Tibial artery (tissue), 4 donors: ENCODE measurements at places on chromosomes 1 and 21.

DNA sequence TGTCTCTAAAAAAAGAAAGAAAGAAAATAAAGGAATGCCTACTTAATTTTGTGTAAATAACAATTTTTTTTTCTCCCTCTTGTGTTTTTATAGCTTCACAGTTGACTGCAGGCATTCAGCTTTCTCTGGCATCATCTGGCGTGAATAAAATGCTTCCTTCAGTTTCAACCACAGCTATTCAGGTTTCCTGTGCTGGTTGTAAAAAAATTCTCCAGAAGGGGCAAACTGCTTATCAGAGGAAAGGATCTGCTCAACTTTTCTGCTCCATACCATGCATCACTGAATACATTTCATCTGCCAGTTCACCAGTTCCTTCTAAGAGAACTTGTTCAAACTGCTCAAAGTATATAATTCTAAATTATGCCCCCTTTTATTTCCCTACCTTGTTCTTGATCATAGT lies 18.0 kb downstream of the ZMYM1 start:
- no peak for DNase-seq

GRCh38 chr1:56196839-56197238 lies 382.5 kb downstream of the PLPP3 start:
- no peak for DNase-seq

GRCh38 chr1:9724706-9725476 lies 73.4 kb downstream of the PIK3CD start:
- DNase-seq = no peak

- DNase-seq = no peak
These were observed 84.7 kb downstream of the RABGAP1L start for GRCh38 chr1:174244017-174244416.

DNA sequence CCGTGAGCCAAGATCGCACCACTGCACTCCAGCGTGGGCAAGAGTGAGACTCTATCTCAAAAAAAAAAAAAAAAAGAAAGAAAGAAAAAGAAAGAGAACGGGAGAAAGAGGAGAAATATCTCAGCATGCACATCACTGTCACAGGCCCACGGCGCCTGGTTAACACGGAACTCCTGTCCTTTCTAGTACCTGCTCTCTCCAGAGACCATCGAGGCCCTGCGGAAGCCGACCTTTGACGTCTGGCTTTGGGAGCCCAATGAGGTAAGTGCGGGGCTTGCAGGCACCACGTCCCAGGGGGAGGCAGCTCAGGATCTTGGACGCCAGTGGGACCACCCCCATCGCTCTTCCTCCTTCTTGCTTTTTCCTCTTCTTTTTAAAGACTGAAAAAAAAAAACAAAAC lies 100.4 kb downstream of the PDE9A start:
- no peak for DNase-seq

DNA sequence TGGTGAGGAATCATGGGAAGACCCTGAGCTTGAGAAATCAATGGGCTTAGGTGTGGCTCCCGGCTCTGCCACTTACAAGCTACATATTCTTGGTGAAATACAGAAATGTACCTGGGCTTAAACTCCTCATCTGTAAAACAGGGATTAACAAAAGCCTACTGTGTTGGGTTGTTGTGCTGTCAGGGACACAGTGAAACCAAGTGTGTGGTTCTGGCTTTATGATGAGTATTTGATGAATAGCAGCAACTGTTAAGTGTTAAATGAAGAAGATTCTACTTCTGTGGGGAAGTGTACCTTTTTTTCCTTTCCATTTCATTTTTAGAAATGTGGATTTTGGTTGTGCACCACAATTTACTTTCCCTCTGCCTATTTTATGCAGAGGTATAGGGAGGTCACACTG lies 41.1 kb upstream of the DUSP10 start:
- DNase-seq = no peak

DNA sequence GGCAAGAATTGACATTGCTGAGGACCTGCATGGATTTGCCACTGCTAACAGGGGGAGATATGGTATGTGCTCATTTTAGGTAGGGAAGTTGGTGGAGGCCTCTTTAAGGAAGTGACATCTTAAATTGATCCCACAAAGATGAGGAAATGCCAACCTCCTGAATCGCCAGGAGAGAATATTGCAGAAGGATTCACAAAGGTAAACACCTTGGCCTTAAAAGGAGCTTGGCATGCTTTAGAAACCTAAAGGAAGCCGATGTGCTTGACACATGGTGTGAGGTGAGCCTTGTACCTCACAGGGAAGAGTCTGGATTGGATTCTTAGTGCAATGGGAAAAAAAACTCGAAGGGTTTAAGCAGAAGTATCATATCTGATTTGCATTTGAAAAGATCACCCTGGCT lies 470.5 kb upstream of the DAB1 start:
- DNase-seq = no peak

DNA sequence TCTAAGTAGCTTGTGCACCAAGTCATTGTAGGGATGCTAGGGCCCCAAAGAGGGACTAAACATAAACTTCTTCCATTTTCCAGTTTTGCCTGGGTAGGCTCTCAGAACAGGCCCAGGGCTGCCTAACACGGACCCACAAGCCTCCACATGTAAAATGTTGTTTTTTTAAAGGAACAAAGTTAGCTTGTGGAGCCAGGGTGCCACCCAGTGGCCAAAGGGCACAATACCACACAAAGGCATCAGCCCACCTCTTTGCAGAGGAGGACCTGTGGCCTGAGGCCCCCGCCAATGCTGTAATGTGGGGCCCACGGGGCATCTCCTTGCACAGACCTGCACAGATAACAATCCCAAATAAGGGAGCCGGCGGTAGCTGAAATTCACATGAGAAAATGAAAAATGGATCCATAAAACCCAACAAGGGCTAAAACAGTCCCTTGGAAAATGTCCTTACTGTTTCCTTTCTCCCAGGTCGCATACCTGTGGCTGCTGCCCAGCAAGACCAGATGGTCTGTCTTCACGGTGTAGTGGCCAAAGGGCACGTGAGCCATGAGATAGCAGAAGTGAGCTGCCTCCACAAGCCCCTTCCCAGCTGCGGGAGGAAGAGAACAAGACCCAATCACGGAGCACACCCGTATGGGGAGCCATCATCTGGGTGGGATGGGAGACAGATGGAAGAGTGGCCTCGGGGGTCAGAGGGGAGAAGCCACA lies 23.8 kb downstream of the SEC16B start:
- DNase-seq = no peak

GRCh38 chr1:165075725-165076370 lies 280.7 kb downstream of the LMX1A start:
- DNase-seq = no peak

DNA sequence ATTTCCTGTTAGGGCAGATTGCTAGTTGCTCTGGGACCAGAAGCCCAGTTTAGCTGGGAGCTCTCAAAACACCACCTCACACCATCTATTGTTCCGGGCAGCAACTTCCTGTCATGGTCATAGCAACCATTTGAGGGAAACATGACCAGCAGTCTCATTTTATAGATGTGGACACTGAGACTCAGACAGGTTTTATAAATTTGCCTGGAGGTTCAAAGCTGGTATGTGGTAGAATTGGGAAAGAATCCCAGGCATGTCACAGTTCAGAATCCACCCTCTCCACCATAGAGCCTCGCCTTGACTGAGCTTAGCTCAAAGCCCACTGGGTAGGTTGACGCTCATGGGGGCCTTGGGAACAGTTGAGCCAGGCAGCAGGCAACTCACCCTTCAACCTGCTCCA lies 14.0 kb upstream of the TRIM67 start:
- no peak for DNase-seq

DNA sequence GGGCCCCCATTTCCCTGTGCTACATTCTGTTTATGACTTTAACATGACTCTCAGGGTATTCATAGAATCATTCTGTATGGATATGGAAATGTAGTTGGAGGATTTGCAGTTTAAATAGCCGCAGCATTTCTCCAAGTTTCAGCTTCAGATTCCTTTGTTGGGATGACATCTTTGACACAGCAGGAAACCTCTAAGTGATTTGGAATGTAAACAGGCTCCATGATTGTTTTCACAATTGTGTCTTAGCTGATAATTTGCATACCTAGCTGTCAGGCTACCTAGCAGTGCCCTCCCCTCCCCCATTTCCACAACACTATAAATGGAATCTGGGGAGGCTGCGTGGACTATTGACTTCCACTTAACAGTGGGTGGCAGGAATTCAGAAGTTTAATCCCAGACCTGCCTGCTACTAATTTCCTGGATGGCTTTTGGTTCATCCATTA lies 290.2 kb downstream of the HLX start:
- DNase-seq = no peak

DNA sequence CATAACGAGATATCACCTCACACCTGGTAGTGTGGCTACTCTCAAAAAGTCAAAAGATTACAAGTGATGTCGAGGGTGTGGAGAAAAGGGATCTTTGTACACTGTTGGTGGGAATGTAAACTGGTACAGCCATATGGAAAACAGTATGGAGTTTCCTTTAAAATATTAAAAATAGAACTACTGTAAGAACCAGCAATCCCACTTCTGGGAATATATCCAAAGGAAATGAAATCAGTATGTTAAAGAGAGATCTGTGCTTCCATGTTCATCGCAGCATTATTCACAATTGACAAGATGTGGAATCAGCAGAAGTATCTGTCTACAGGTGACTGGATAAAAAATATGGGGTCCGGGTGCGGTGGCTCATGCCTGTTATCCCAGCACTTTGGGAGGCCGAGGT lies 7.6 kb upstream of the PIK3C2B start:
- no peak for DNase-seq

DNA sequence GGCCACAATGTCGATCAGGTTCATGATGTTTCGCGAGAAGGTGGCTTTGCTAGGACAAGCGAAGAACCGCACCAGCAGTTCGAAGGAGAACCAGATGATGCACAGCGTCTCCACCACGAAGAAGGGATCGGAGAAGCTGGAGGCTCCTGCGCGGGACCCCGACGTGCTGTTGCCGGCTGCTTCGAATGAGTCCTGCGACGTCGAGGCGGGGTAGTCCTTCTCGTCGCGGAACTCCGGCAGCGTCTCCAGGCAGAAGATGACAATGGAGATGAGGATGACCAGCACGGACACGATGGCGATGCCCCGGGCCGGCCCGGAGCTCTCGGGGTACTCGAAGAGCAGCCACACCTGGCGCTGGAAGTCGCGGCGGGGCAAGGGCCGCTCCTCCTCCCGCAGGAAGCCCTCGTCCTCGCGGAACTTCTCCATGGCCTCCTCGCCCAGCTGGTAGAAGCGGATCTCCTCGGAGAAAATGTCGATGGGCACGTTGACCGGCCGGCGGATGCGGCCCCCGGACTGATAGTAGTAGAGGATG lies 869 bp downstream of the KCNA3 start:
- peak; percentile 53 for DNase-seq

GRCh38 chr1:113786069-113786468 lies 26.2 kb downstream of the RSBN1 start:
- no peak for DNase-seq

- no peak for DNase-seq
These were observed 333.9 kb downstream of the CAMTA1 start for GRCh38 chr1:7119156-7119555.

DNA sequence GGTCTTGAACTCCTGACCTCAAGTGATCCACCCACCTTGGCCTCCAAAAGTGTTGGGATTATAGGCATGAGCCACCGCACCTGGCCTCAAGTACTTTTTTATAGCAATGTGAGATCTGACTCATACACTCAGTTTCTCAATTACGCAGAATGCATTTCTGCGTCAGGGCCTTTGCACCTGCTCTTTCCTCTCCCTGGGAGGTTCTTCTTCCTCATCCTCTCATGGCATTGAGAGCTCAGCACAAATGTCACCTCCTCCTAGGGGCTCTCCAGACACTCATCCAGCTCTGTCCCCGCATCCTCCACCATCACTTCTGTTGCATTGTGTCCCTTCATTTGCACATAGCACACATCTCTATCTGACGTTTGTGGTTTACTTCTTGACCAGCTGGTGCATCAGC lies 418.8 kb downstream of the PTPRU start:
- no peak for DNase-seq

DNA sequence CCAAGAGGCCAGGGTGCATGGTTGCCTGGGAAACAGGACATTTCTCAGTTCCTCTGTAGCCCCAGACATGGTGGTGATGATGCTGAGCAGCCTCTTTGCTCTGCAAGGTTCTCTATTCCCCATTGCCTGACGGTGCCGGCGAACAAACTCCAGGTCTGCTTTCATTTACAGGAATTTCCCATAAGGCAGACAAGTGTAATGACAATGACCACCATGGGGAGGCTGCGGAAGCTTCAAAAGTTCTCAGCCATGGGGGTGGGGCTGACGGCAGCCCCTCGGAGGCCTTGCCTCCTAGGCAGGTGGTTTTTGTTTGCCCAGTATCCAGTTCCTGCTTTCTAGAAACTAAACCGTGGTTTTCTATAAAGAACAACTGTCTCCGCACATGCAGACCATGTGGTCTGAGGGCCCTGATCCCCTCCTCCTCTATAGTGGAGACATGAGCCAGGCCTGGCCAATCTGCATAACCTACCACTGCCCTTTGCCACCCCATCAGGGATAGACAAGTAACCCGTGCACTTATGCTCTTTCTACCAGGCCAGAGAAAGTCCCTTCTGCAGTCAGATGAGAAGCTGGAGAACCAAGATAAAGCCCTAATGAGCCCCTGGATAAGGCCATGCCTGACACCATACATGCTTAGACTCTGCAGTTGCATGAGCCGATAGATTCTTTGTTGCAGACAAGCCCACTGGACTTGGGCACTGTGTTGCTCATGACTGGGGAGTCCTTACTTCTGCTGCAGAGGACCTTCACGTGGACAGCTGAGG lies 54.1 kb downstream of the LDLRAD2 start:
- DNase-seq = no peak

DNA sequence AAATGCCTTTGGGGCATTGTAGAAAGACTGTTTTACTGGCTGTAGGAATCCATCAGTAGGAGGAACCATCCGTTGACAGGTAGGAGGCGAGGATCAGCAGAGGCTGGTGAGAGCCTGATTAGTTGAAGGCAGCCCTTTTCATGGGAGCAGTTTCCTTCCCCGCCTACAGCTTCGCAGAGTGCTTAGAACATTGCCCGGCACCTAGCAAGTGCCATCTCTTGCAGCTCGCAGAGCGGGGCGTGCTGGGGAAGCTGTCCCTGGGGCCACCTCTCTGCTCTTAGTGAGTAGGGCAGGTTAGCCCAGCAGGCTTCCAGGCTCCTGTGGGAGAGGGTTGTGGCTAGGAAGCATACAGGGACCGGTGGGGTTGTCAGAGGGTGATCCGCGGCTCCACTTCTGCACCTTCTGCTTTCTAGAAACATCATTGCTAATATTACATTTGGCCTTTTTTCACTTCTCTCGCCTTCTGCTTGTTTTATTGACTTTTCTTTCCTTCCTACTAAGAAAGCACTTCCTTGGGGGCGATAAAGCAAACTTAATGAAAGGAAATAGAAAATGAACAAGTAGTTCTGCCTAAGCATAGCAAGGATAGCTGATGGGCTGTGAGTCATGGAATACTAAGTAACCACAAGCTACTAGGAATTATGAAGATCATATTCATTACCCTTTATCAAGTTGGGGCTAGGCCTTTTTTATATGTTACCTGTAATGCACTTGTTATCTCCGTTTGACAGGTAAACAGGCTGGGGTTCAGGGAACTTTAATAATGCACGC lies 176.7 kb downstream of the GALNT2 start:
- no peak for DNase-seq

DNA sequence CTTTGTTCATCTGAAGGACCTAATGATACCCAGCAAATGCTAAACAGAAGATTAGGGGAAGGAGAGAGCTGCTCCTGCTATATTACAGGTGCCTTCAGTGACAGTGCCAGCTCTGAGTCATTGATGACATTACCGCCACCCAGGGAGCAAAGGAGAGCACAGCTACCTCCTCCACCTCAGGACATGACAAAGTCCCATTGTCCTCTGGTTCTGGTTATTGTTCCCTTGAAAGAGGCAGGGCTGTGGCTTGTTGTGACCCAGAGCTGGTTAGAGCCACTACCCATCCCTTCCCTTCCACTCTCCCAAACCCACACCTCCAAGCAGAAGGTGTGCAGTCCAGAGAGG lies 363.5 kb upstream of the DUSP10 start:
- DNase-seq = no peak

GRCh38 chr1:23530747-23531561 lies at the start of gene E2F2:
Gene E2F2, minus strand, starts transcription at chr1:23531233. Its CDS starts 440 bp downstream, at chr1:23530793.
- peak; percentile 86 for DNase-seq
